ENCODE measurements at places on chromosomes 6 and 20.

DNA sequence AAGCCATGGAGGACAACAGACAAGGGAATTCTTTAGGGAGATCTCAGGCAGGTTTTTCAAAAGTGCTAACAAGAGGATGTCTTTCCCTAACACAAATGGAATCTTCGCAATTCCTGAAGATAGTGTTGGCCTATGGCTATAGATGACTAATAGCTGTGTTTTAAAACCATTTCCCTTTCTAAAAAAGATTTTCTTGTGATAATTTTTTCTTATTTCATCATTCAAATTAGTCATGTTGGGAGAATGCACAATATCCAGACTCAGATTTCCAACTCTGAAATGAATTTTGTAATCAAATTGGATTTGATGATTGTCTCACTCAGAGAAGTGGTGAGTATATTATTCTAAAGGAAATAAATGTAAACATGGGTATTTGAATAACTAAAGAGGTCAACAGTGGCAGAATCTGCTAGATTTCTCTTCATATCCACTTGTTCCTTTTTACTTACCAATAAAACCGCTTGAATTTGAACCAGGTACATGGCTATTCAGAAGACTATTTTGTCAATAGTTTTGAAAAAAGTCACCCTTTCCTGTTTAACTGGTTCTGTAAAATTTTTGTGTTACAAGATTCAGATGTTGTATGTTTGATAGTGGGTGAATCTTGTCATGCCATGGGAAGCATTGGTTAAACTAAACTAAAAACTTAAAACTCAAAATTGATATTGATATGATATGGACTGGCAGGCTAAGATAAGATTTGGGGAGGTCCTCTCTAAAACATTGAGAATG is 1223.7 kb upstream of the EYS start:
- no peak for DNase-seq

- DNase-seq = no peak
Measured at GRCh38 chr6:73586416-73586974, 65.7 kb upstream of the EEF1A1 start.

- no peak for DNase-seq
Measured at GRCh38 chr6:53014744-53015143, 19.7 kb upstream of the GSTA4 start.

DNA sequence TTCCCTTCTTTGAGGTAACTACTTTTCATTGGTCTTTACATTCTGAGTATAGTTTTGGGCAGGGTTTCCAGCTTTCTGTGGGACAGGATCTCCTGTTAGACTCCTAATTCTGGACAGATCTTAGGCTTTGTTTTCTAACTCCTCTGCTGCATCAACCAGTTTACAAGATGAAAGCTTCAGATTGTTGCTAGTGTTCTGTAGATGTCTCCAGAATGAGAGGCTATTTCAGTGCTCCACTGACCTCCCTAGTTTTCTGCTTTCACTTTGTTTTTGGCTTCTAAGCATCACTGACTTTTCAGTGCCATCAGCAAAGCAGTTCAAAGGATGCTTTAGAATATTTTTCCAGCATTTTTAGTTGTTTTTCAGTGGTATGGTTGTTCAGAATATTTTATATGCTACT is 101.4 kb downstream of the LIN28B start:
- no peak for DNase-seq

- DNase-seq = no peak
Measured at GRCh38 chr6:2947445-2947844, 23.9 kb downstream of the SERPINB6 start.

DNA sequence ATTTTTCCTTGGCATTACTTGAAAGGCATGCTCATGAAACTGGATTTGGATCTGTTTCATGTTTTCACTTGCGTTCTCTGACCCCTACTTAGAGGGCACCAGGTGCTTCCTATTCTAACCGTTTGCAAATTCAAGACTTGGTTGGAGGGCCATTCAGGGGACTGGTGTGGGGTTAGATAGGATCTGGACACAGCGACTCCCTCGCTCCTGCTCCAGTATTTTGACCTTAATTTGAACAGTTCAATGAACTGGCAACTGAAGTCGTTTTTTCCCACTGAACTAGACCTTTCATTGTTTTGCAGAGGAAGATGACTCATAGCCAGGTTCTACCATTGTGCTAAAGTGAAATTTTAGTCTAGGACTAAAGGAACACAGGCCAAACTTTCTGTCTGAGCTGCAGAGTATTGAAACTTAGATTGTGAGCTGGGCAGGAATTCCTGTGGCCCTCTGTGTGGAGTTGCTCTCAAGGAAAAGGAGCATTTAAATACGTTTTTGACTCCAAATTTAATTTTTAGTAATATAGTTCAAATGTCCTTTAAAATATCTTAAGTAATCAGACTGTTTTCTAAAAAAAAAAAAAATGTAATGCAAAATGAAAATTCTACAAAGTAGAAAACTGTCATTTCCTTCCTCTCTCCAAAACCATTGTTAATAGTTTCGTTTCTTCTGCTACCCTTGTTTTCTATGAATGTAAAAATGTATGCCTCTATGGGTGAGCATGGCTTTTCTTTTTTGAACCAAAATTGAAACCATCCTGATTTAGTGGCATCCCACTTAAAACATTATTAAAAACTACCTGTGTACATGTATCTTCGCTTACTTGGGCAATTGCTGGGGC is 64.8 kb downstream of the UTRN start:
- DNase-seq = peak; percentile 64

GRCh38 chr6:170423030-170423429 is 116.5 kb downstream of the FAM120B start:
- DNase-seq = no peak

GRCh38 chr20:49567421-49568277 is at the start of gene PTGIS:
PTGIS (minus strand) TSS chr20:49568137; CDS start chr20:49568116, 21 bp downstream.
- no peak for DNase-seq

DNA sequence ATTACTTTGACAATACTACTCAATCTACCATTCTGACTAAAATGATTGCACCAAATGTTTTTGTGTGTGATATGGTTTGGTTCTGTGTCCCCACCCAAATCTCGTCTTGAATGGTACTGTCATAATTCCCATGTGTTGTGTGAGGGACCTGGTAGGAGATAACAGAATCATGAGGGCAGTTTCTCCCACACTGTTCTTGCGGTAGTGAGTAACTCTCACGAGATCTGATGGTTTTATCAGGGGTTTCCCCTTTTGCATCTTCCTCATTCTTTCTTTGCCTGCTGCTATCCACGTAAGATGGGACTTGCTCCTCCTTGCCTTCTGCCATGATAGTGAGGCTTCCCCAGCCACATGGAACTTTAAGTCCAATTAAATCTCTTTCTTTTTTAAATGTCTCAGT is 20.8 kb downstream of the SYCP2 start:
- no peak for DNase-seq

DNA sequence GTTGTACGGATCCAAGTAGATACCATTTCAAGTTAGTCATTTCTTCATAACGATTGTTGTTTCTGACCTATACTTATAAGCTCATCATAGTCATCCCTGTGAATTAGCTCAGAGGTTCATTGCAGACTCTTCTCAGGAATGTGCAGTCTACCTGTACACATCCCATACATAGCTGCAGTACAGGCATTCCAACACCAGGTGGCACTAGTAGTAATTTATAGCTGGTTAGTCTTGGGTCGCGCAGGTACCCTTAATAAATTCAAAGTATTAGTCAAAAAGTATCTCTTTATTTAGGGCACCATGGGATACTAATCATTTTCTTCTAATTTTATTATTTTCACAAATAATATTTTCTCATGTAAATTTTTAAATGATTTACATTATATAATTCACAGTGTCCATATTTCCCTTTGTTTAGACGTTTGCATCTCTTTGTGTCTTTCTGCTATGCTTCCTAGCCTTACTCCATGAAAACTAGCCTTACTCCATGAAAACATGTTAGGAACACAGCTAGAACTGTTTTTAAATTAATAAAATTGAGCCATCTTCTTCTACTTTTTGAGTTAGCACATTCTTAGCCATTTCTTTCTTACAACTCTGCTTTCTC is 128.6 kb upstream of the FAM83B start:
- DNase-seq = no peak

DNA sequence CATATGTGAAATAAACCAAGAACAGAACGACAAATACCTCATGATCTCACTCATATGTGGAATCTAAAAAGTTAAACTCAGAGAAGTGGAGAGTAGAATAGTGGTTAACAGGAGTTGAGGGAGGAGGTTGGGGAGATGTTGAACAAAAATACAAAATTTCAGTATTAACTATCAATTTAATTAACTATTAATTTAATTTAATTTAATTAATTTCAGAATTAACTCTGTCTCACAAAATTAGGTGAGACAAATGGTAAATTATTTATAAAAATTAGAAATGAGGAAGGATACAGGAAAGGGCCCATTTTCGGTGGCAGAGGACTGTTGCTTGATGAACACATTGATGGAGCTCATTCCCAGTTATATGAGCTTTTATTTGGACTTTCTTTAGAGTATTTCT is 166.0 kb upstream of the FAM83B start:
- DNase-seq = no peak

DNA sequence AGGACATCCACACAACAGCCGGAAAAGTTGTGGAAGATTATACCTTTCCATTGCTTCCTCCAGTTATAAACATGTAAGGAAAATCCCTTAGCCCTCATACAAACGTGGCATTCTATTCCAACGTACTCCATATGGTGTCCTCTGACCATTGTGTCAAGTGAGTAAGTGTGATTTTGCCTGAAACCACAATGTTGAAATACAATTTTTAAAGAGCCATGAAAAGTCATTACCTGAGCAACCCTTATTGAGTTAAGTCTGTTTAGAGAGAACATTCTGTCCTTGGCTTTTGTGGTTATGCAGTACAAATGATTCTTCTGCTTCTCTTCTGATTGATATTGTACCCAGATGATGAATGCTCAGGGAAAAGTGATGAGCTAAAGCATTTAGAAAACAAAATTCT is 530.1 kb downstream of the HAO1 start:
- DNase-seq = no peak

GRCh38 chr6:1917626-1918371 is 308.1 kb downstream of the FOXC1 start:
- DNase-seq = peak; percentile 75

DNA sequence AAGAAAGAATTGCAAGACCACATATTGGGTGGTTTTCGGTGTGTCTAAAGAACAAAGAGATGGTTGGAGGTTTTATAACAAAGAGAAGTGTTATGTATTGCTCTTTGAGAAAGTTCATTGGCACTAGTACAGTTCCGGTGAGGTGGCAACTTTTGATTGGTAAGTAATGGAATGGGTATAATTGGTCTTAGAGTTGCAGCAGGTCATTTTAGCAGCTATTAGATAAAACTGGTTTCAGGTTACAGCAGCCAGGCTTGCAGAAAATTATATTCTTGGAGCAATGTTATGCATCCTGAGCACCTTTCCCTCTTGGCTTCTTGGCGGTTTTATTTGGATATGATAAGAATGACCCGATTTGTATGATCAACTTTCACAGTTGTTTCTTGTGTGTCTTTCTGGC is 12.3 kb upstream of the SSTR4 start:
- DNase-seq = no peak

DNA sequence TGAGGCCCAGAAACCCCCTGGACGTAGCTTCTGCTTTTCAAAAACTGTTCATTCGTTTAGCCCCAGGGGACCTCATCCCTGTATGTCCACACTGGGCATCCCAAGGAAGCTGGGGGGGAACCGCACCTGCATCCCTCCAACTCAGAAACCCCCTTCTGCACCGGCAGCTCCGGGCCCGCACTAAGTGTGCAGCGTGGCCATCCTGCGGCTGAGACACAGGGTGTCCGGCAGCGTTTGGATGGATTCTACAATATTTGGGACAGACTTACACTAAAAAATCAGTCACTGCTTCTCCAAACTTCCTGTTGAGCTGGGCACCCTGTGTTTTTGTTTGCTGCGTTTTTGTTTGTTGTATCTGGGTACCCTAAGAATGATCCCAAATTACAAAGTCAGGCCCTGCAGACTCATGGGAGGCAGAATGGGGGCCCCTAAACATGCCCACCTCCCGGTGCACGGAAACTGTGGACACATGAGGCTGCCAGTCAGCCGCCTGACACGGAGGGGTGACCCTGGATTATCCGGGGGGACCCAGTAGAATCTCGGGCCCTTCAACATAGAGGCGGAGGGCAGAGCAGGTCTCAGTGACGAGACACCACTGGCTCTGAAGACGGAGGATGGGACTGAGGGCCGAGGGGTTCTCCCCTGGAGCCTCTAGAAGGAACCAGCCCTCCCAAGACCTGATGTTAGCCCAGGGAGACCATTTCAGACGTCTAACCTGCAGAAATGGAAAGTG is 88.2 kb upstream of the BHLHE23 start:
- DNase-seq = no peak

GRCh38 chr6:137496909-137497720 is 2.9 kb upstream of the OLIG3 start:
- no peak for DNase-seq

- DNase-seq = no peak
Measured at GRCh38 chr6:31919624-31920303, 7.8 kb upstream of the C2 start.

DNA sequence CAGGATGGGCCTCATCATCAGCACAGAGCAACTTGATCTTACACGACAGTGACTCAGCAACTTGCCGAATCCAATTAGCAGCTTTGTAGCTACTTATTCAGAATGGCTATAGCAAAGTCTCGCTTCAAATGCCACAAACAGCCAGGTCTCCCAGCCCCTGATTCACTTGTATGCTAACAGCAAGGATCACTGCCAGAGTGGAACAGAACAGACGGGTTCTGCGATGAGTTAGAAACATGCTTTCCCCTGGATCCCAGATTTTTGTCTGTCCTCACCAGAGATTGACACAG is 254.4 kb downstream of the NRN1 start:
- no peak for DNase-seq

GRCh38 chr6:138643210-138643609 is 130.4 kb upstream of the CCDC28A start:
- DNase-seq = no peak

DNA sequence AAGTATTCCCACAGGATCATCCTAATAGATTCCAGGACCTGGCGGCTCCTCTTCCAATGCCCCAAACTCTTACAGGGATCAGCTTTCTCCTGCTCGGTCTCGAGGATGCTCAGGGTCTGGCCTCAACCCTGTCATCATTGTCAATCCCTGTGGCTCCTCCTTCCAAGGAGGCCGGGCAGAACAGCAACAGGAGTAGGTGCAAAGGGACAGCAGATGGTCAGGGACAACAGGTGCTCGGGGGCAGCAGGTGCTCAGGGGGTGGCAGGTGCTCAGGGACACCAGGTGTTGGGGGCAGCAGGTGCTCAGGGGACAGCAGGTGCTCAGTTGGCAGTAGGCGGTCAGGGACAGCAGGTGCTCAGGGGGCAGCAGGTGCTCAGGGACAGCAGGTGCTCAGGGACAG is 84.8 kb downstream of the TTLL2 start:
- DNase-seq = no peak

- no peak for DNase-seq
Measured at GRCh38 chr6:168377484-168377855, 57.9 kb upstream of the DACT2 start.

DNA sequence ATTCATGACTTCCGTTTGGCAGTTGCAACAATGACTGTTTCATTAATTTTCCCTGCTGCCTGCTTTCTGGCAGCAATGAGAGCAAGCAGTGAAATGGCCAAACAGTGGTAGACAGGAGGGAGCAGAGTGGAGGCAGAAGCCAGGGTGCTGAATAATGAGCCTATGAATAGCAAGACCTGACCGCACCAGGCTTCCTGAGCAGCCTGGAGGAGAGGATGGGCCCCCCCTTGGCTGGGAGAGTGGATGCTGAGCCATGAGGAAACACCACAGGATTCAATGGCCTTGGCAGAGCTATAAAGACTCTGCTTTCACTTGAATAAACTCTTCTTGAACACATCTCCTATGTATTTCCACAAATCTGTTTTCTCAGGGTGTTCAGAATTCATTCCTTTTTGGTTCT is 68.1 kb upstream of the SNRPB2 start:
- DNase-seq = no peak
